Activated T-cell treated with anti-CD3 and anti-CD28 coated beads for 48 hours (primary cell): ENCODE measurements at places on chromosomes 6 and 20.
A peak's percentile ranks its signal among the peaks of the same experiment; 100 is the strongest.

GRCh38 chr6:156686301-156686994, 90.7 kb upstream of the ARID1B start:
- no peak for DNase-seq

- DNase-seq, result no peak
These were observed 76.7 kb downstream of the PREP start for GRCh38 chr6:105326216-105326615.

DNA sequence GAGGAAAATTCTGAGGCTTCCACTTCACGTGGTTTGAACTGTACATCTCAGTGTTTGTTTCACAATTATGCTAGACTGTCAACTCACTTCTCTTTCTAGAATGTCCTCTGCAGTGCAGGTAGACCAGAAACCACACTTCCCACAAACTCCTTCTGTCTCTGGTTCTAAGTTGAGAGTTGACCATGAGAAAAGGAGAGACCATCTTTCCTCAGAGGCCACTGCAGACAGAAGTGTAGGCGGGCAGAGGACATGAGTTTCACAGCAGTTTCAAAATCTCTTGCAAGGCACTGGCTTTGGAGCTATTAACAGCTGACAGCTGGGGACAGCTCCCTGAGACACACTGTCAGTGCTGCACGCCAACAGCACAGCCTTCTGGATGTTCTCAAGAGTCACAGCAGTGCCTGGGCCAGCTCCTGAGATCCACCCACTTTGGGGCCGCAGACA, 55.4 kb upstream of the MOXD1 start:
- no peak for DNase-seq

DNA sequence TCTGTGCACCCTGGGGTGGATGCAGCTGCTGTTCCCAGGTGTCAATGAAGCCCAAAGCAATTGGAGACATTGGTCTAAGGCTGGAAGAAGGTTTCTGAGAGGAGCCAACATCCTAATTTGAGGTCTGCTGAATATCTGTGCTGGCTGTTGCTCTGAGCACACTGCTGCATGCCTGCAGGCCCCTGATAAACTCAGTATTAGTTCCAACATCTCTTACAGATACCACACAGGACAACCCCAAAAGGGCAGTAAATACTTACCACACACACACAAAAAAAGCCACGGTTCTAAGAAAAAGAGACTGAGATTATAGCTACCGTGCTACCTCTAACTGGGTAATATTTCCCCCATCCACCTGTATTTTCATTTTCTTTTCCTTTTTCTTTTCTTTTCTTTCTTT, 164.3 kb upstream of the SOX4 start:
- DNase-seq, result no peak

DNA sequence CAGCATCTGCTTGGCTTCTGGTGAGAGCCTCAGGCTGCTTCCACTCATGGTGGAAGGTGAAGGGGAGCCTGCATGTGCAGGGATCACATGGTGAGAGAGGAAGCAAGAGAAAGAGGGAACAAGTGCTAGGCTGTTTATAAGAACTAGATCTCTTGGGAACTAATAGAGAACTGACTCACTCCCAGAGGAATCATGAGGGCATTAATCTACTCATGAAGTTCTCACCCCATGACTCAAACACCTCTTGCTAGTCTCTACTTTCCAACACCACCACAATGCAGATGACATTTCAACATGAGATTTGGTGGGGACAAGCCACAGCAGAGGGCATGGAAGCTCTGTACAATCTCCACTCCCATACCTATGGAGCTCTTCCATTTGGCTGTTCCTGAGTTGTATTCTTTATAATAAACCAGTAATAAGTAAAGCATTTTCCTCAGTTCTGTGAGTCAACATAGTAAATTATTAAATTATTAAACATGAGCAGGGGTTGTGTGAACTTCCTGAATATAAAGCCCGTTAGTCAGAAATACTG, 524.1 kb upstream of the NRSN1 start:
- DNase-seq, result no peak

DNA sequence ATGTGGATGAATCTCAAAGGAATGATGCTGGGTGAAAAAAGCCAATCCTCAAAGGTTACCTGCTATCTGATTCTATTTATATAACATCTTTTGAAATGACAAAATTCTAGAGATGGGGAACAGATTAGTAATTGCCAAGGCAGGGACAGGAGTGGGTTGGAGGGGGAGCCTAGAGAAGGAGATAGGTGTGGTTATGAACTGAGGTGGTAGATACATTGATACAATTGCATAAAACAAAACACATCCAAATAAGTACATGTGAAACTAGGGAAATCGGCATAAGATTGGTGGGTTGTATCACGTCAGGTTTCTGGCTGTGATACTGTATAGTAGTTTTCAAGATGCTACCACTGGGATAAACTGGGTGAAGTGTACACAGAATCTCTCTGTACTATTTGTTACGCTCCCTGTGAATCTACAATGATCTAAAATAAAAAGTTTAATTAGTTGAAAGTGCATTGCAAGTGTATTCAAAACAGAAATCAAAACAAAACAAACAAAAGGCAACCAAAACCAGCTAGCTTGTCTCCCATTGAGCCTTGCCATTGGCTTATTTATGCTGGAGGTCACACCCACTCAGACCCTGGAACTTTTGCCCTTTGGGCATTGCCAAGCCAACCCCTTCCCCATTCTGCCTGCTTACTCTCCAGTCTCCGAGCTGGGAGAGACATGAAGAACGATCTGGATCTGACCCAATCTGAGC, 27.8 kb downstream of the PPP1R16B start:
- no peak for DNase-seq

GRCh38 chr6:38955861-38956260, 92.7 kb upstream of the GLP1R start:
- no peak for DNase-seq

- DNase-seq, result no peak
These were observed 49.7 kb downstream of the OR2B2 start for GRCh38 chr6:27862396-27863066.

GRCh38 chr6:54198134-54198533, 86.9 kb downstream of the MLIP start:
- no peak for DNase-seq

GRCh38 chr20:50859161-50859560, 64.3 kb downstream of the BCAS4 start:
- DNase-seq, result no peak

DNA sequence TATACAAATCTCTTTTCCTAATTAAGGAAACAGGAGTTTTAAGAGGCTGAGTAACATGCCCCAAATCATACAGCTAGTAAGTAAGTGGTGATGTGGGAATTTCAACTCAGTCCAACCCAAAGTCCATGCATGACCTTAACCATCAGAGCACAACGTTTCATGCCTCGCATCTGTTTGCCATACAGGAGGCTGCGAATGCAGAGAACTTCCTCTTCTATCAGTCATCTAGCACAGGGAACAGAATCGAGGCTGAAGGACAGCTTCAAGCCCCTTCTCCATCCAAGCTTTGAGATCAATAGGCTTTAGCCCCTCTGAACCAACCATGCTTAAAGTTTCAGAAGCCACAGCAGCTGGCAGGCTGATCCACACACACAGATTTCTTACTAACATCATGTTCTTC, 113.2 kb downstream of the MAFB start:
- no peak for DNase-seq

DNA sequence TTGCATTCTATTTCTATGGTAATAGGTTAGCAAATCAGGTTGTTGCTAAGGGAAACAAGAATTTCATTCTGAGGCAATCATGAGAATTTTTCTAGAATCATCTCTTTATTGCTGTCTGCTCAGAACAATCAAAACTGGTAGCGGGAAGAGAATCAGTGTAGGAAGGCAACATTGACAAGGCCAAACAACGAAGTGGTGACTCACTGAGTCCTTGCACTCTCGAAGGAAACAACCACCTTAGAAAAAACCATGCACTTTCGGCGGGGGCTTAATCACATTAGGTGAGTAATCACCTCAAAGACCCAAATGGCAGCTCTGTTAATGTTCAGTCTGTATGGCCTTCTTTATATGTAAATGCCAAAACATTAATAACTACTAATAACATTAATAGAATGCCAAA, 78.8 kb upstream of the MAP7 start:
- DNase-seq, result no peak

- no peak for DNase-seq
These were observed 14.8 kb upstream of the HLA-DRB1 start for GRCh38 chr6:32604434-32604877.

GRCh38 chr6:121694389-121694788, 258.9 kb downstream of the GJA1 start:
- DNase-seq, result no peak

- no peak for DNase-seq
These were observed 13.0 kb downstream of the GFOD1 start for GRCh38 chr6:13474360-13474759.

DNA sequence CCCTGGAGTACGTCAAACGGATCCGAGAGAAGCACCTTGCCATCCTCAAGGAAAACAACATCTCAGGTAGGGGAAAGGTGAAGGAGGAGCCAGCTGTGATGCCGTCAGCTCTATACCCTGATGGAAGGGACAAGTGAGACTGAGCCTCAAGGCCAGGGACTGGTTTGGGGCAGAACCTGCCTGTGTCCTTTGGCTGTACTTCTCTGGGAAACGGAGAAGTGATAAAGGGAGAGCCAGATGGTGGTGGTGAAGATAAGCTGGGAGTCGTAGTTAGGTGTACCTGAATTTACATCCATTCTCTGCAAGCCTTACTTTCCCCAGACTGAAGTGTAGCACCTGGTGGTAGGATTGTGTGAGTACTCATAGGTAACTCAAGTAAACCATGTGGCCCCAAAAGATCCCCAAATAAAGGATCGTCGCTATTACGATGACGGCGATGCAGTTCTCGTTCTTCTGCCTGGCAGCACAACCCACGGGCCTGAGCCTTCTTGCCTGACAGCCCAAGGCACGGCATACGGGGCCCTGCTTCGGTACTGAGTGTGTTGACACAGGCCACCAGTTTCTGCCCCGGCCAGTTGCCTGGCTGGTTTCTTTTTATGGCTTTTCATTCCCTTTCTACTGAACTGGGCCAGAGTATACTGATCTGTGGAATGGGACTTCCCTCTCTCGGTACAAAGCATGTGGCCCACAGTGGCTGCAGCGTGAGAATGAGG, 10.6 kb downstream of the PCIF1 start:
- DNase-seq, result no peak

- no peak for DNase-seq
These were observed 24.7 kb upstream of the HIVEP1 start for GRCh38 chr6:11987386-11987785.

- DNase-seq, result no peak
These were observed 212.5 kb downstream of the C6orf118 start for GRCh38 chr6:165096868-165097267.

DNA sequence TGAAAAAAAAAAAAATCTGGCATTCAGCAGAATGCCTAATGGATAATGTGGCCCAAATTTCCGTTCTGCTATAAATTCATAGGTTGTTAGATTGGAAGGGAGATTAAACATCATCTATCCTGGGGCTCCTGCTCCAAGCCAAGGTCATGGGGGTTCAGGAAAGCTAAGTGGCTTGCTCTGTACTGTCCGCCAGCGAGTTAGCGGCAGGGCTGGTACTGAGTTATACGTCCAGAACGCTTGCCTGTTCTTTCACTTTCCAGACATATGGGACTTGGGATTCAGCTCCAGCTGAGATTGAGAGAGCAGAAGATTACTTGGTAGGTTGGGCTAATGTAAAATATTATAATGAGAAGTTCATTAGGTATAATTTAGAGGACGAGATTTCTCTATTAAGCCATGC, 858 bp downstream of the RWDD1 start:
- DNase-seq, result no peak

DNA sequence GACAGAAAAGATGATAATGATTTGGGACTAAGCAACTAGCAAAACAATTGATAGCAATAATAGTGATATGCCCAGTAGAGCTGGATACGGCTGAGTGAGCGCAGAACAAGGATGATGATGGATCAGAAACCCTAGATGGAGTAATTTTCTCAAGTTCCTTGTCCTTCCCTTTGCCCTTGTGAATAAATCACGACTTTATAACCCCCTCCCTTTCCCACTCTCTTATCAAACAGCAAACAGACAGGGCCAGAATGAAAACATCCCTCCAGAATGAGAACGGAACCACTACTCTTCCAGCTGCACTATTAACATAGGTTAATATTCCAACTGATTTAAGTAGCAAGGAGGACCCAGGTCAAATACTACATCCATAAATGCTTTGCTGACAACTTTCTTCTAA, 1.3 kb upstream of the MTFR2 start:
- DNase-seq, result no peak

- peak; percentile 66 for DNase-seq
These were observed 29.6 kb downstream of the SRSF3 start for GRCh38 chr6:36623547-36624459.

DNA sequence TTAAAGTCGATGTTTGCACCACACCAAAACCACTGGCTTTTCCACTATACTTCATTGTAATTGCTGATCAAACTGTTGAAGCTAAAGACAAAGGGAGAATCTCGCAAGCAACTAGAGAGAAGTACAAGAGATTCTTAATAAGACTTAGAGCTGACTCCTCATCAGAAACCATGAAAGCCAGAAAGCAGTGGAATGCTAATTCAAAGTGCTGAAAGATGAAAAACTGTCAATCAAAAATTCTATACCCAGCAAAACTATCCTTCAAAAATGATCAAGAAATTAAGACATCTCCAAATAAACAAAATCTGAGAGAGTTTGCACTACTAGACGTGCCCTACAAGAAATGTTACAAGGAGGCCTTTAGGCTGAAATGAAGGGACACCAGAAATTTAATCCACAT, 52.6 kb downstream of the CD83 start:
- DNase-seq, result no peak

- DNase-seq, result no peak
These were observed 100.5 kb upstream of the SUPT3H start for GRCh38 chr6:45478240-45478639.

DNA sequence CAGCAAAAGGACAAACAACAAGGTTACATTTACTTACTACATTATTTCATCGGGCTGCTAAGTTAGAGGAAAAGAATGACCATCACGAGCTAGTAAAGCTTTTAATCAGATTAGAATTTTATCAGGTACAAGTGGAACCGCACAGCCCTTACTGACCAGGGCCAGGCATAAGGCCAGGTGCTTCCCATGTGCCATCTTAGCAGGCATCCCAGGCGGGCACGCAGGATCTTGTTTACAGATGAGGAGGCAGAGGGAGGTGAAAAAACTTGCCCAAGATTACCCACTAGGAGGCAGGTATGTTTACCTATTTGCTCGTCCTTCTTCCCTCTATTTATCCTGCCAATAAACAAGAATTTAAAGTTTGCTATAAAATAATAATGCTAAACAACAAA, 10.7 kb downstream of the EZR start:
- DNase-seq, result no peak

DNA sequence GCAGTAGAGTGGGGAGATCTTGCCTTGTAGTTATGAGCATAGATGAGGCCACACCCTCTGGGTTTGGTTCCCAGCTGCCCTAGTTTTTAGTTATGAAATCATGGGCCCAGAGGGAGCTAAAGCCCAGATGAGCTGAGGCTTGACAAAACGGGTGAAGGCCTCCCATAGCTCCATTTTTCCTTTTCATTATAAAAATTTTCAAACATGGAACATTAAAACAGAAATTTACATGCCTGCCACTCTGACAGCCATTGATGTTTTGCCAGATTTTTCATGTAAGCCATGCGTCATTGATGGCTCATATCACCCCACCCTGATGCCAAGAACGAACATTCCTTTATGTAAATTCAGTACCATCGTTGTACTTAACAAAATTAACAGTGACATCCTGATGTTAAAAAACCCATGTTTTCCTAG, 67.9 kb downstream of the IGF2R start:
- no peak for DNase-seq
